Omental fat pad (tissue), 4 donors: ENCODE measurements at places on chromosomes 6 and 20.

GRCh38 chr6:166417285-166417691 is 34.5 kb upstream of the MPC1 start:
- no peak for DNase-seq

DNA sequence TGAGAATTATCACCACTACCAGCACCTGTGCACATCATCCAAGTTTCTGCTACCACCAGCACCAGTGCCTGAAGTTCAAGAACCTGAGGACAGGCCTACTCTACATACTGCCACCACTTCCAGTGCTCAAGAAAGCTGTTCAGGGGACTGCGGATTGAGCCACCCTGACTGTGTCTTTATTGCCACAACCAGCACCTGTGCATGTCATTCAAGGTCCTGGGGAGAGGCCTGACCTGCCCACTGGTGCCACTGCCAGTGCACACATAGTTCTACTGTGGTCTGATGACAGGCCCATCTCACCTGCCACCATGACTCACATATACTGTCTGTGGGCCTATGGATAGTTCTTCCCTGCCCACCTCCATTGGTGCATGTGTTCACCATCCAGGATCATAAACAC is 559.4 kb downstream of the COL12A1 start:
- DNase-seq, result no peak

DNA sequence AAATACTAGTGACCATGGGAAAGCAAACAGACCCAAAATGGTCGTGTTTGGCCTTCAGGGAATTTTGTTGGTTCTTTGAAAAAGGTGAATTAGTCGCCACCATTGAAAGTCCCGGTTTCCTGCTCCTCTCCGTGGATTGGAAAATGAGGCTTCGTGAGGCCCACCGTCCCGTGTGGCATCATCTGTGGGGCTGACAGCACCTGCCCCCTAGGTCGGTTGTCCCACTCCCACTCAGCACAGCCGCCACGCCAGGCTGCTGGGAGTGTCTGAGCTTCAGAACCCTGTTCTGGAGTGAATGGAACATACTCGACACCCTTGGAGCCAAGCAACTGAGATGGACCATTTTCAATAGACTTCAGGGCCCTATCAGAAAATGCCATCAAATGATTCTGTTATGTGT is 33.0 kb upstream of the FOXC1 start:
- no peak for DNase-seq

- DNase-seq, result peak; percentile 83
Observed at GRCh38 chr20:46562373-46563169, 12.1 kb upstream of the OCSTAMP start.

DNA sequence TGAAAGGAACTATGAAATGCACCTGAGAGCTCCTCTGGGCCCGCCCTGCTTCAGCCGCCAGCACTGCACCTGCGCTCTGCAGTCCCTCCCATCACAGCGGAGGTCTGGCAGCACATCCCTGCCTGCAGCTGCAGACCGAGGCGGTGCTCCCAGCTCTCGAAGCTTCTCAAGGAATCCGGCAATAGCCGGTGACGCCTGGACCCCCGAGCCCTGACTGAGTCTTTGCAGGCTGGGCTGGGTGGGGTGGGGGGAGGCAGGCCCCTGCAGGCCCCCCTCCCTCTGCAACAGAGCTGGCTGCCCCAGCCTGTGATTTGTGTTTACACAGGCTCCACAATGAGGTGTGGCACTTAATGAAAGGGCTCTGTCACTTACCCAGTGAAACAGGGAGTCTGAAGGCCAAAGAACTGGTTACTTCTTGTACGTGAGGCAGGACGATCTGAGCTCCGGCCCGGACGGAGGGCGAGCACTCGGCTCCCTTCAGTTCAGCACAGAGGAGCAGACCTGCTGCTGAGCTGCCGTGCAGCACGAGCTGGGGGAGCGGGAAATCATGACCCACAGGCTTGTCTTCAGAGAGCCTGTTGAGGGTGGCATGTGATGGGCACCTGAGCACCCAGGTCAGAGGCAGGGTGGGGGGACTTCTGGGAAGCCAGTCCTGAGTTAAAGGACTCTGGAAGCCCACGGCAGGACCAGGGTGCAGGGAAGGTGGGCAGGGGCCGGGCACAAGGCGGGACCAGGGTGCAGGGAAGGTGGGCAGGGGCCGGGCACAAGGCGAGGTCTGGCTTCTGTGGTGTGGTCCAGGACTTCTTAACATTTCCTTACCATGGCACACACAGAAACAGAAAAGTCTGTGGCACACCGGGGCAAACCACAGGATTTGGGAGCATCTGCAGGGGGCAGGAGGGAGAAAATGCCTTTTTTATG is 192.3 kb upstream of the THBS2 start:
- DNase-seq, result no peak

DNA sequence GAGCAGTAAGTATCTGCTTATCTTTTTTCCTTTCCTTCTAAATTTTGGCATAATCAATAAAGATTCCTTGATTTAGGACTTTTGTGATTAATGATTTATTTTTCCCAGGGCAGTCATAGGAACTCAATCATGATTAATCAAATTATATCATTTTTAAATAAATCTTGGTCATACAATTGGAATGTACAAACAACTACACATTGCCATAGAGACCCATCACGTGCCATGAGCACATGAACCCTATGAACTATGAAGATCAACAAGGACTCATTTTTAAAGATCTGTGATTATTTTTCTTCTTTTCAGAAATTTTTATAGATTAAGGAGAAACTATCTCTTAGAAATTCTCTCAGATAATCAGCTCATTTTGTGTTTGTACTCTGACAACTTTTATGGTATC is 622.4 kb downstream of the BCKDHB start:
- DNase-seq, result no peak

- no peak for DNase-seq
Observed at GRCh38 chr6:63573899-63574553, 1.7 kb downstream of the LOC128125822 start.

- DNase-seq, result no peak
Observed at GRCh38 chr6:89582669-89583325, 55.8 kb downstream of the LYRM2 start.

DNA sequence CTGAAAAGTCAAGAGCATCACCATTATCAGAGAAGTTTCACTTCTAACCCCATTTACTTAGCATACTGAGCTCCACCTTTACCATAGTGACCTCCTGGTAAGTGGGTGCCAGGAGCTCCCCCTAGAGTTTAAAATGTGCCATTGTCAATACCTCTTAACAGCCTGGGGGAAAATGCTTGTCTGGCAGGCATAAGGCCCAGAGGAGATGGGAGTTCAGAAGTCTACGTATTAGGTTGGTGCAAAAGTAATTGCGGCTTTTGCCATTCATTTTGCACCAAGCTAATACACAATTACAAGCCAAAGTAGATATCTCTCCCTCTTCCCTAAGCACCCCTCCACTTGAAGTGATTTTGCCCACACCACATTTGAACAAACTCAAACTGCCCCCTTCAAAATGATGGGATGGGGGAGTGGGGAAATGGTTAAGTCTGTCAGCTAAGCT is 919.0 kb downstream of the KIF16B start:
- DNase-seq, result no peak

GRCh38 chr6:454148-454991 is 62.8 kb downstream of the IRF4 start:
- DNase-seq, result no peak

- DNase-seq, result no peak
Observed at GRCh38 chr6:115972679-115973078, 88.0 kb downstream of the FRK start.
